ENCODE measurements at places on chromosomes 2 and 18. TPM values are rescaled to one million over a fixed set of nuclear protein-coding genes. Genes with fewer than 3 reads are reported as not detected.
A peak's percentile ranks its signal among the peaks of the same experiment; 100 is the strongest.

GRCh38 chr2:227163998-227164762, at the start of the genes COL4A3 and COL4A4:
Gene COL4A3, plus strand, starts transcription at chr2:227164624. Its CDS starts 103 bp downstream, at chr2:227164727.
Gene COL4A4, minus strand, starts transcription at chr2:227164205. Its CDS starts 16,722 bp downstream, at chr2:227147483.
- ATAC-seq, result peak; percentile 87

- ATAC-seq, result no peak
These were observed 31.1 kb upstream of the INHBB start for GRCh38 chr2:120314690-120315366.

- no peak for ATAC-seq
These were observed 33.3 kb downstream of the STRADB start for GRCh38 chr2:201484805-201485204.

- ATAC-seq, result no peak
These were observed 880.2 kb upstream of the TMEFF2 start for GRCh38 chr2:193074933-193075332.

DNA sequence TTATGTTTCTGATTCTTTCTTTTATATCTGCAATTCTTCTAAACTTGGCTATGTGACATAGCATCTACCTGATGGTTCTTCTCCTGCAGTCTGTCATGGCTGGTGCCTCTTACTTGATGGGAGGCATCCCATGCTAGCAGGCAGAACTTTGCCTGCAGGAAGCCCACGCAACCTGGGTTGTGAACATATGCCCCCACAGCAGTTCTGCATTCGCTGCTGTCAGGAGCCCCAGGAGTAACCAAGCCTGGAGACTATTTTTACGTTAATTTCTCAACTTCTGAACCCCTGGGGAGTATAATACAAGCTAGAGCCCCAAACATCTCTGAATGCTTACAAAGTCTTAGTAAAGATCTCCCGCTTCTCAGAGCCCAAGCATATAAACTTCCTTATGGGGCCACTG, 12.1 kb downstream of the FAM168B start:
- ATAC-seq, result no peak

DNA sequence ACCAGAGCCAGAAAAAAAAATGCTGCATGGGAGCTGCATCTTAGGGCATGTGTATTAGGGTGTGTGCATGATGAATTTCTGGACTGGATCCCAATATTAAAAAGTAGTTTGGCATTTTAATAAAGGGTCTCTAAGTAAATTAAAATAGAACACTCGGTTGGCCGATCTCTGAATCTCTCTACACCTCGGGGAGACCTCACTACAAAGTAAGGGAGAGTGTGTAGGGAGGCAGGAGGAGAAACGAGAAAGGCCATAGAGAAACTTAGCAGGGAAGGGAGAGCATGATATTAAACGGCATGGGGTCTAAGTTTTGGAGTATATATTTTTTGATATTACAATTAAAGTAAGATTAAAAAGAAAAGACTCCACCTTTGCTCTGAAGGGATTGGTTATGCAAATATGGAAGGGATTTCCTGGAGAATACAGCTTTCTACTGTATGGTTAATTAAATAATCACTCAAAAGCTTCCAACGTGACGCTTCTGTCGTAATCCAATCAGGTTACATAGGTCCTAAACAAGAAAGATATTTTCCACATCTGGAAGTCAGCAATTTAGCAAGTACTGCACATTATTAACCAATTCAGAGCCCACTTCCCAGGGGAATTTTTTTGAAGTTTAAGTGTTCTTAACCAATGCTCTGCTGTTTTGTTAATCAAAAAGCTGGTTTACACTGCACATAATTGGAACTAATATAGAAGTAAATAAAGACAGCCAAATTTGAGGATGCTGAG, 1.0 kb upstream of the ZEB2 start:
- ATAC-seq, result no peak

DNA sequence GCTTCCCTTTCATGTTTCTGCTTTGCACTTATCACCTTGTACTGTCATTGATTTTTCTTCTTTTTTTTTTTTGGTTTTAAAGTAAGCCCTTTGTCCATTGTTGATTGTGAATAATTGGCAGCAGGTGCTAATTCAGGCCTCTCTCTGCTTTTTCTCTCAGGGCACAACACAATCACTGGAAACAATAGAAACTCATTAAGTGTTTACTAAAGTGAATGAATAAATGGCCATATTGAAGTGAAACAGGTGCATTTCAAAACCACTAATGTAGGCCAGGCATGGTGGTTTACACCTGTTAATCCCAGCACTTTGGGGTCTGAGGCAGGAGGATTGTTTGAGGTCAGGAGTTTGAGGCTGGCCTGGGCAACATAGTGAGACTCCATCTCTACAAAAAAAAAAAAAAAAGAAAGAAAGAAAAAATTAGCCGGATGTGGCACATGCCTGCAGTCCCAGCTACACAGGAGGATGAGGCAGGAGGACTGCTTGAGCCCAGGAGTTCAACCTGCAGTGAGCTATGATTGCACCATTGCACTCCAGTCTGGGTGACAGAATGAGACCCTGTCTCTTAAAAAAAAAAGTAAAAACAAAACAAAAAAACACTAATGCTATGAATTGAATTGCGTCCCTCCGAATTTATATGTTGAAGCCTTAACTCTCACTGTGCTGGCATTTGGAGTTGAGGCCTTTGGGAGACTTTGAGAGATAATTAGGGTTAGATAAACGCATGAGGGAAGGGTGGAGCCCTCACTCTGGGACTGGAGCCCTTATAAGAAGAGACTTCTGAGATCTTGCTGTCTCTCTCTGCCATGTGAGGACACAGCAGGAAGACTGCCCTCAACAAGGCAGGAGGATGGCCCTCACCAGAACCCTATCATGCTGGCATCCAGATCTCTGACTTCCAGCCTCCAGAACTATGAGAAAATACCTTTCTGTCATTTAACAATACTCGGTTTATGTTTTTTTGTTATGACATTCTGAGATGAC, 19.9 kb downstream of the SLC38A11 start:
- no peak for ATAC-seq

Gene TANC1
- 54.5 TPM for total RNA-seq

Gene SERPINB10
- not detected for total RNA-seq

Gene IL36B
- not detected for total RNA-seq

Gene SP140L
- 8.4 TPM for total RNA-seq

Gene NFE2L2
- total RNA-seq, result 87.7 TPM

Gene NETO1
- total RNA-seq, result not detected

Gene CDH20
- 1.1 TPM for total RNA-seq

Gene SLC30A3
- total RNA-seq, result not detected

Gene VWA3B
- not detected for total RNA-seq
